ENCODE measurements at places on chromosomes 12 and 14.
A peak's percentile ranks its signal among the peaks of the same experiment; 100 is the strongest.

DNA sequence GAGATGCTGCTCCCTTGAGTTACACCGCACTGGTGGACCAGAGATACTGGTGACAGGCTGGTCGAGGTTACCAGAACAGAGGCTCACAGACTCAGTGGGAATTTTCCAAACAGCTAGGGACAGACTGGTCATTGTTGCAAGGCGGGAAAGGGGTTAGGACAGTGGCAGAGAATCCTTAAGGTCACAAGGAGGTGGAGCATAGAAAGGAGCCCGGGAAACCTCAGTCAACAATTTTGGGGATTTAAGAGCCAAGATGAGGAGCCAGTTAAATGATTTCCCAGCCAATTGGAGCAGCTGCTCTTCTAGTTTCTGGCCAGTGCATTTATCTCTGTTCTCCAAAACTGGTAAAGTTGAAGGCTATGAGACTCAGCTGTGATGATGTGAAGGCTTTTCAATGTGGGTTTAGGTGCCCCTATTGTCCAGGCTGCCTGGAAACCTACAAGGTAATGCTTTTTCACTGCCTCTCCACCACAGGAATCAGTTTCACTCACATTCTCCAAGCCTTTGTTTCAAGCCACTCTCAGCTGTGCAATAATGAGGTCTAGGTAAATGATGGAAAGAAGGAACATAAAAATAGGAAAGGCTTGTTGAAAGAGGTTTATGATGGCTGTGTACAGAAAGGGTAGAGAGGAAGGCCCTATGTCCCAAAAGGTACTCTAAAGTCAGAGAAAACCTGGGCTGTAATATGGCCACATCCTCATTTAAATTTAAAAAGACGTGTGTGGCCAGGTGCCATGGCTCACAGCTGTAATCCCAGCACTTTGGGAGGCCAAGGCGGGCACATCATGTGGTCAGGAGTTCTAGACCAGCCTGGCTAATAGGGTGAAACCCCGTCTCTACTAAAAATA lies 7.0 kb upstream of the TNS2 start:
- no peak for DNase-seq

DNA sequence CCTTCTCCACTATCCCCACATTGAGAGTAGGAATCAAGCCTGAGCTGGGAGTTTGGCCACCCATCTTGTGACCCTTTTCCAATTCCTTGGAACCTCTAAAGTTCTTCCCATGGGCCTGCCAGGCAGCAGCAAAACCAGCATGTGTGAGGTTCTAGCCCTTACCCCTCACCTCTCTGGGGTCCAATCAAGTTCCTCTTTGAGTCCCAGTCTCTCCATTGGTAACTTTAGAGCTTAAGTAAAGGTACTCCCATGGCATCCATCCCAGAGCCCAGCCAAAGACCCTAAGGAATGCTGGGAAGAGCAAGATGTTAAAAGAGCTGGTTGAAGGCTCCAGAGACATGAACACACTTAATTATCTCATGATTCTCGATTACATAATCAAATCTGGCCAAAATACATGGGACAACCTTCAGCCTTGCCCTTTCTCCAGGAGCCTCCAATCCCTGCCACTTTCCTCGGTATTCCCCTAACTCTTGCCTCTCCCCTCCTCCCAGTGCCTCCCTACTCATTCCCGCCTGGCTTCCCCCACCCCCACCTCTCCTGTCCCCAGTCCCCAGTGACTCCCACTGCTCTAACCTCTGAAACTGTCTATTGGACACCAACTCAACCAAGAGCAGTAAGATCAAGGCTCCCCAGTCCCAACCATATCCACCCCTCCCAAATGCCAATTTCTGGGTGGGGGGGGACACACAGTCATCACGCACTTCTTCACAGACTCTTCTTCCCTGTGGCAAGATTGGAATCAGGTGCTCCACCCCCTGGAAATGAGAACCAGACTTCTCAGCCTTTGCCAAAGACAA lies 4.8 kb upstream of the TNS2 start:
- no peak for DNase-seq

- DNase-seq = peak; percentile 35
Measured at GRCh38 chr14:96508900-96509299, 6.7 kb downstream of the PAPOLA start.

GRCh38 chr14:71108398-71109119 lies 201.3 kb downstream of the PCNX1 start:
- DNase-seq = no peak

DNA sequence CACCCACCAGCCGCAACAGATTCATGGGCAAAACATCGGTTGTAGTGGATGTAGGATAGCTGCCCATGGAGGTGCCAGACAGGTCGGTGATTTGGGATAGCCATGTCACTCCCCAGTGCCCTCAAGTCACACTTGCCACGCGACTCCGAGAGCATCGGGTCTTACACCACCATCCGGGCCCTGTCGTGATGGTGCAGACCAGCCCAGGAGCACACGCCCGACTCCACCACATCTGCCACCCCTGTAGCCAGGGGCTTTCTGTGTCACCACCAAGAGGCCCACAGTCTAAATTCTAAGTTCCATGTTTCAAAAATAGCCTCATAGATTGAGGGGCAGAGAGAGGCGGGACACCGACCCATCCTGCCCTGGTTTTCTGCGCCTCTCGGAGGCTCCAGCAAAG lies 18.0 kb downstream of the FOXN4 start:
- no peak for DNase-seq

- DNase-seq = peak; percentile 59
Measured at GRCh38 chr14:91249841-91250616, 5.5 kb upstream of the GPR68 start.

DNA sequence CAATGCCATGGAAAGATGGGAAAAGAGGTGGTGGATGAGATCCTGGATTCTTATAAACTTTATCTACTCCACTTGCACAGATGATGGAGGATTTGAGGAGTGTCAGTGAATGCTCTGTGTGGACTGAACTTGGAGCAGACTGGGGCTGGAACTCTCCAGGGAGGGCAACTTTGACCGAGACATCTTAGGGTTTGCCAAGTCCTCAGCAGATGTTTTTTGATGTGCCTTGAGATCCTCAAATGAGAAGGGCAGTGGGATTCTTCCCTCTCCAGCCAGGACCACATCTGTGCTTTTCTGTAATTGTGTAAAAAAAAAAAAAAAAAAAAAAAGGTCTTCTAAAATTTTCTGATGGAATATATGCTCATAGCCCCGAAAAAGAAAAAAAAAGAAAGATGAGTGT lies 23.0 kb upstream of the MYL2 start:
- DNase-seq = no peak

GRCh38 chr14:57736391-57736790 lies 129.5 kb downstream of the SLC35F4 start:
- no peak for DNase-seq

GRCh38 chr12:43208627-43209026 lies 343.4 kb downstream of the ADAMTS20 start:
- DNase-seq = no peak

DNA sequence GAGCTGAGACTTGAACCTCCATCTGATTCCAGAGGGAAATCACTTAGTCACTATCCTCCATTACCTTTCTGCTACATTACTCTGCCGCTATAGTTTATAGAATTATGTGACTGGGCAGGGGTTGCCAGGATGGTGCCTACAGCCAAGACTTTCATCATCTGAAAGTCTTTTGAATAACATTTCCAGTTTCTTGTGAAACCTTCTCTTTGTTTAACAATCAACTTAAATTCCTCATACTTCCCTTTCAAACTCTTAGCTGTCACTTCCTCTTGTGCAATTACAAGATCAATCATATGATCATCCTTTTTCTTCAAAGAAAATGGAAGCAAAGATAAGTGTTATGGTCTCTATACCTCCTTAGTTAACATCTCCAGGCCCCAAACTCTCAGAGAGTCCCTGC lies 25.4 kb upstream of the PELI2 start:
- DNase-seq = no peak

DNA sequence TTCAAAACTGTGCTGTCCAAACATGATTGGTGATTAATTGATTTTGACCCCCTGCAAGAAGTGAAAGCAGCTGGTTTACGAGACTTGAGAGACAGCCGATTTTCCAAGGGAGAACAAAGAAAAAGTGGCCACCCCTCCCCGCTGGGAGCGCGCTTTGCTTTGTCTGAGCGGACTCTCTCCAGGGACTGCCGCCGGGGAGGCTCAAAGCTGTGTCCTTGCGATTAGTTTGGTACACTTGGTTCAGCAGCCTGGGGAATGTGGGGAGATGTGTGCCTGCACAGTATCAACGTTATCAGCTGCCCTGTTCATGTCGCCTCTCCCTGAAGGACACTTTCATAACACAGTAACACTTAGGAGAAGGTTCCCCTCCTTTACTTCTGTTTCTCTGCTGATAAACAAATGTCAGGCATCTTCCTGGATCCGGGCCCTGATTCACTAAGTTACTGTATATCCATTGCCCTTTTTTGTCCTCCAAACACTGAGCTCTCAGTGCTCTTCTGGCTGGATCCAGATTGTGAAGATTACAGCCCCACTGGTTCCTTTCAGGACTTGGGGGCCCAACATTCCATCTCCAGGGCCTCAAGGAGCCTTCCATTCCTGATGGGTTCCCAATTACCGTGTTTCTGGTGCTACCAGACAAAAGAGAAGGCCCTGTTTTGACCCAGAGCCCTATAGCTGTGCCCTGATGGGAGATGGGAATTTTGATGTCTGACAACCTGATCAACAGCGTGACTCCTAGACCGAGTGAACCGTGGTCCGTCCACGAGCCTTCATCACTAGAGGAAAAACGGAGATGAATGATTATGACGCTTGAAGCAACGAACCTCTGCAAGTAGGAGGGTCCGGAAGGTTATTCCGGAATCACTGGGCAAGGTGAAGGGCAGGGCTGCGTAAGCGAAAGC lies 31.7 kb upstream of the TUBA1C start:
- DNase-seq = no peak

Measured in EL (cell line).